ENCODE measurements at places on chromosomes 4 and X. TPM values are rescaled to one million over a fixed set of nuclear protein-coding genes. Genes with fewer than 3 reads are reported as not detected.

The SASH3 gene
- 1.9 TPM for polyA plus RNA-seq

The ZFP42 gene
- not detected for polyA plus RNA-seq

The BEND4 gene
- not detected for polyA plus RNA-seq

The WDR1 gene
- polyA plus RNA-seq = 176 TPM

The TCEAL7 gene
- 7.7 TPM for polyA plus RNA-seq

The PHKA1 gene
- 2.6 TPM for polyA plus RNA-seq

The NR0B1 gene
- polyA plus RNA-seq = not detected

The IL2RG gene
- 3.1 TPM for polyA plus RNA-seq

The PCDH18 gene
- 2.2 TPM for polyA plus RNA-seq

The CABS1 gene
- not detected for polyA plus RNA-seq

The CT47B1 gene
- not detected for polyA plus RNA-seq

The ITIH6 gene
- polyA plus RNA-seq = not detected

The XAGE1A gene
- polyA plus RNA-seq = not detected

The NAP1L2 gene
- polyA plus RNA-seq = 11.0 TPM

The ZNF630 gene
- 3.2 TPM for polyA plus RNA-seq

The RBM41 gene
- polyA plus RNA-seq = 3.5 TPM

The VSIG1 gene
- not detected for polyA plus RNA-seq

The G3BP2 gene
- polyA plus RNA-seq = 31.4 TPM

The SPACA5B gene
- not detected for polyA plus RNA-seq

The BMP3 gene
- not detected for polyA plus RNA-seq

The FUNDC2 gene
- polyA plus RNA-seq = 239 TPM

The TMEM156 gene
- 1.8 TPM for polyA plus RNA-seq

The PABPC4L gene
- polyA plus RNA-seq = 0.47 TPM

The FAM9B gene
- not detected for polyA plus RNA-seq

The IL3RA gene
- polyA plus RNA-seq = 10.2 TPM

The FAT4 gene
- 0.99 TPM for polyA plus RNA-seq

The APEX2 gene
- 16.9 TPM for polyA plus RNA-seq

The SYTL5 gene
- 0.65 TPM for polyA plus RNA-seq

The COL4A6 gene
- 4.1 TPM for polyA plus RNA-seq

The MAGEA6 gene
- polyA plus RNA-seq = not detected

The MID2 gene
- polyA plus RNA-seq = 2.7 TPM

The UXT gene
- polyA plus RNA-seq = 210 TPM

The CLDN22 gene
- 0.39 TPM for polyA plus RNA-seq

The CNGA2 gene
- not detected for polyA plus RNA-seq

The VEGFC gene
- 6.6 TPM for polyA plus RNA-seq

The DRD5 gene
- polyA plus RNA-seq = not detected

The SRPX2 gene
- polyA plus RNA-seq = 4.5 TPM

The CCDC149 gene
- polyA plus RNA-seq = 6.9 TPM

The GABRG1 gene
- 0.04 TPM for polyA plus RNA-seq

The UBA6 gene
- polyA plus RNA-seq = 5.2 TPM

The RNF150 gene
- polyA plus RNA-seq = 5.0 TPM

The TMEM184C gene
- 16.2 TPM for polyA plus RNA-seq

The NUP54 gene
- 15.6 TPM for polyA plus RNA-seq

The GNPDA2 gene
- 12.3 TPM for polyA plus RNA-seq

The ATP2B3 gene
- 0.37 TPM for polyA plus RNA-seq

The MAGT1 gene
- 36.5 TPM for polyA plus RNA-seq

The CEP44 gene
- 5.0 TPM for polyA plus RNA-seq

The PNMA5 gene
- not detected for polyA plus RNA-seq

The SLC9B1 gene
- polyA plus RNA-seq = 0.52 TPM

The DDIT4L gene
- polyA plus RNA-seq = 15.2 TPM

The AMTN gene
- polyA plus RNA-seq = not detected

The GIMD1 gene
- not detected for polyA plus RNA-seq

Measured in kidney (tissue), 22 donors.